ENCODE measurements at places on chromosomes 12 and 14. TPM values are rescaled to one million over a fixed set of nuclear protein-coding genes. Genes with fewer than 3 reads are reported as not detected.

DNA sequence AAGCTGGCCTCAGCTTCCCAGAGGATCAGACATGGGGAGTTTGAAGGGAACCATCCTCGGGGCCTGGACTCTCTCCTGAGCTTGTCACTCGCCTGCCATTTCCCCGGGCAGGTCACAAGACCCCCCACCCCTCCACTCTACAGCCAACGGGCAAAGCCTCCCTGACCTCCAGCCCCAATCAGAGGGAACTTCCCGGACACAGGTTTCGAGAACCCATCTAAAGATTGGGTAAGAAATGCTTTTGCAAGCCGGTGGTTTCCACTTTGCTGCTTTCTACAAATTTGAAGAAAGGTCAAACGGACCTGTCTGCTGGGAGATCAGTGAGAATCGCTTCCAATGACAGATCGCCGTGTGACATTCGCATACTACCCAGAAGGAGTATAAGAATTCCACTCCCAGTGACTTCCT, 89.6 kb downstream of the SCARB1 start:
- H3K36me3 ChIP-seq, result no peaks in the 10 kb centered on the region
- H3K27ac ChIP-seq, result peak overlapping the region; percentile 82
- no peaks in the 10 kb centered on the region for H3K27me3 ChIP-seq

DNA sequence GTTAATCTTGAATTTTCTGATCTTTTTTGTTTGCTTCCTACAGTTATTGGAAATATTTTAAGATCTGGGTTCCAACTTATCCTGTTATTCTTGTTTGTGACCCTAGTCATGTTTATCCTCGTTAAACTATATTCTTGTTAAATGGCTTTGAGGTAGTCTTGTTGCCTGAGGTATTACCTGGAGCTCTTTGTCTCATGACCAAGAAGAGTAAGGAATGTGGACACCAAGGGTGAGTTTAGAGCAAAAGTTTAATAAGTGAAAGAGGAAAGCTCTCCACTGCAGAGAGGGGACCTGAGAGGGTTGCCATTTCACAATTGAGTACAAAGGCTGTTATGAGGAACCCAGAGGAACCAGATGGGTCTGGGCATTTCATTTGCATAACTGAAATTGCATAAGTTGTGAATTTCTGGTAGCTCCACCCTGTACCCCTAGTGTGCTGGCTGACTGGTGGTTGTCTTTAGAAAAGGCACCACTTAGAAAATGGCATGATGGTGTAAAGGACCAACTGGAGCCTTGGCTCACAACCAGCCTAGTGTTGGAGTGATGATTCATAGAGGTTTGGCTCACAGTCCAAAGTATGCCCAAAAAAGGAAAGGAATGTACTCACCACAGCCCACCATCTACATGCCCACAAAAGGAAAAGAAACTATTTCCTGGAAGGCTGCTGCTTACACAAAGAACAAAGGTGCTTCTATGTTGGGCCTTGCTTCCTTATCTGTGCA, 36.7 kb upstream of the RESF1 start:
- peak; percentile 19 for DNase-seq
- no peak overlapping the region for H3K27ac ChIP-seq
- H3K27me3 ChIP-seq, result no peaks in the 10 kb centered on the region
- H3K4me3 ChIP-seq, result no peak overlapping the region
- H3K36me3 ChIP-seq, result no peaks in the 10 kb centered on the region

GRCh38 chr12:108180255-108181094, 51.4 kb downstream of the WSCD2 start:
- H3K36me3 ChIP-seq, result no peaks in the 10 kb centered on the region
- no peaks in the 10 kb centered on the region for H3K4me1 ChIP-seq
- DNase-seq, result no peak
- H3K27me3 ChIP-seq, result no peaks in the 10 kb centered on the region
- no peak overlapping the region for H3K27ac ChIP-seq

- no peaks in the 10 kb centered on the region for H3K36me3 ChIP-seq
- peak overlapping the region; percentile 67 for H3K27ac ChIP-seq
- peaks cover 14% of the 10 kb centered on the region for H3K4me1 ChIP-seq
- no peak overlapping the region for H3K4me3 ChIP-seq
Observed at GRCh38 chr12:11718768-11719253, 69.3 kb downstream of the ETV6 start.

GRCh38 chr14:104795781-104796686, 486 bp upstream of the AKT1 start:
- H3K36me3 ChIP-seq, result peaks cover 5% of the 10 kb centered on the region
- H3K27me3 ChIP-seq, result no peaks in the 10 kb centered on the region
- H3K4me1 ChIP-seq, result peaks cover 9% of the 10 kb centered on the region
- peak overlapping the region; percentile 25 for H3K27ac ChIP-seq
- peak overlapping the region; percentile 37 for H3K4me3 ChIP-seq

DNA sequence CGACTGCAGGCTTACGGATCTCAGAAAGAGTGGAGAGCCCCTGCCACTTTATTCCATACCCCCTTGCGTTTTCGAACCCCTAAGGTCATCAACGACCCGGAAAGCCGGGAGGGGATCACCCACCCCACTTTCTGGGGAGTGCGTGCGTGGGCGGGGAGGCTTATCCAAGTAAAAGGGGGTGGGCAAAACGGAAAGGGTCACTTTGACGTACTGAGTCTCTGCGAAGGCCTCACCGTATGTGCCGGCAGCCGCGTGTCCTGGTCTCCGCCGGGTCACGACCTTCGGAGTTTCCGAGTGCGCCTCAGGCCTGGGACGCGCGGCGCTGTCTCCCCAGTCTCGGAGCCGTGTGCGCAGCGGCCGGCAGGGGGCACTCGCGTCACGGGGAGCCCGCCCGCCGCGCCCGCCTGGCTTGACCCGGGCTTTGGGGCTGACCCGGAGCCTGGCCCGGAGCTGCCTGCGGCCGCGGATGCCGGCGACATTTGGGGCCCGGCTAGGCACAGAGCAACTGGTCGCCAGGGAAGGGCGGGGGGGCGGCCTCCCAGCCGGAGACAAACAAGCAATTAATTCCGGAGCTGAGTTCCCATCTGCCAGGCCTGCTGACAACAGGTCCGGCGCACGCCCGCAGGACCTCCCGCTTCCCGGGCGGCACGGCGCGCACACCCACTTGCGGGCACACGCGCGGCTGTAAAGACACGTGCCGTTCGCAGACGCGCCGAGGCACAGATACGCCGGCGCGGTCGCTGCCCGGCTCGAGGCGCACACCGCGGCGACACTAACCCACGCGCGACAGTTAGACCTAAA, 890 bp upstream of the KIF26A start:
- peak overlapping the region; percentile 38 for H3K4me3 ChIP-seq
- peaks cover 15% of the 10 kb centered on the region for H3K27me3 ChIP-seq
- peak; percentile 6 for DNase-seq
- no peak overlapping the region for H3K27ac ChIP-seq
- no peaks in the 10 kb centered on the region for H3K4me1 ChIP-seq

- peak; percentile 27 for DNase-seq
- H3K4me1 ChIP-seq, result peaks cover 33% of the 10 kb centered on the region
- H3K27ac ChIP-seq, result peak overlapping the region; percentile 46
- peak overlapping the region; percentile 77 for H3K4me3 ChIP-seq
- H3K36me3 ChIP-seq, result peaks cover 25% of the 10 kb centered on the region
- no peaks in the 10 kb centered on the region for H3K27me3 ChIP-seq
Observed at GRCh38 chr12:122981036-122981471, 573 bp downstream of the ARL6IP4 start.

GRCh38 chr12:99136516-99136915, 491.4 kb downstream of the APAF1 start:
- H3K4me1 ChIP-seq, result no peaks in the 10 kb centered on the region
- no peaks in the 10 kb centered on the region for H3K27me3 ChIP-seq
- H3K27ac ChIP-seq, result no peak overlapping the region
- H3K36me3 ChIP-seq, result no peaks in the 10 kb centered on the region
- no peak overlapping the region for H3K4me3 ChIP-seq

DNA sequence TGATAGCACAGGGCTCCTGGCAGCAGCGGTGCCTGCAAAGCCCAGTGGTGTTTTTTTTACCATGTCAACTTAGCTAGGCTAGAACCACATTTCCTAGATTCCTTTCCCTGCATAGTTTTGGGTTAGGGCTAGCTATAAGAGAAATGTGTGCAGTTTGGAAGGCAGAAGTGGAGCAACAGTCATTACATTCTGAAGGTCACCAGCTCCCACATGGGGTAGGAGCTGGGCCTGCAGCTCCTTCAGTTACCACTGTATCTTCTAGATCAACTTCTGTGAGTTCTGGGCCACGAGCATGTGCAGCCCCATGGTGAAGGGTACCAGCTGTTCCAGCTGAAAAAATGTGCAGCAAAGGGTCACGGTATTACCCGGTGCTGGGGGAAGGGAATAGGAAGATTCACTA, 2.3 kb upstream of the SLC25A3 start:
- no peaks in the 10 kb centered on the region for H3K27me3 ChIP-seq
- no peaks in the 10 kb centered on the region for H3K4me1 ChIP-seq
- H3K27ac ChIP-seq, result no peak overlapping the region
- no peaks in the 10 kb centered on the region for H3K36me3 ChIP-seq

- DNase-seq, result peak; percentile 54
- H3K27ac ChIP-seq, result no peak within 1 kb of the TSS
- H3K4me3 ChIP-seq, result no peak within 1 kb of the TSS
- H3K36me3 ChIP-seq, result no peaks in the 10 kb centered on the region
- H3K27me3 ChIP-seq, result peaks cover 5% of the 10 kb centered on the region
Observed at GRCh38 chr14:105065280-105066228, at the start of gene GPR132. Gene GPR132, minus strand, starts transcription at chr14:105065430. Its CDS starts 10,010 bp downstream, at chr14:105055420.

DNA sequence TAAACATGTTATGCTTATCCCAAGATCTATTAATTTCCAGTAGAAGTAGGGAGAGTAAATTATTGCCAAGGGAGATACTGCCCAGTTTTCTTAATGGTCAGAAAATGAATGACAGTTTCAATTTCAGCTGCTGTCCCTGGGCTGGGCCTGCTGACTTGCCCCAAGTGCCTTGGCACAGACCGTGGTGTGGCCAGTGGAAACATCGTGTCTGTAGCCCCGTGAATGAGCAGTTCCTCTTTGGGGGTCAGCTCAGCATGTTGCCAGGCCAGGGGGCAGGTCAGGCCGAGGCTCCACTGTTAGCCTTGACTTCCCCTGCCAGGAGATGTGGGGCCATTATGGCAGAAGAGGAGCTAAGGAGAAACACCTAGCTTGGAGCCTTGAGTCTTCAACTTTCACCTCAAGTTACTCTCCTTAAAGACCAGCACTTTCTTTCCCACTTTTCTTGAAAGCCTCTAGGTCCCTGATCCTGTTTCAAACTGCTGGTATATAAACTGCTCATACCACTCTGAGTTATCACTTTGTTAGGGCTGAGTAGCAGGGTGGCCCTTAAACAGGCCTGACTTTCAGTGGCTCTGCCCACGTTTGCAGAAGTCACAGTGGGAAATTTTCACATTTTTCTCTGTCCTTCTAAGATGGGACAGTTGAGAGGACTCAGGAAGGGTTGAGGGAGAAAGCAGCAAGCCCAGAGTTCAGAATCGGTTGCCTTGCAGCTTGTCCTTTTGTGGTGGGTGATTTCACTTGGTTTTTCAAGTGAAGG, 73.2 kb downstream of the SUSD6 start:
- no peak for DNase-seq
- no peak overlapping the region for H3K4me3 ChIP-seq
- no peaks in the 10 kb centered on the region for H3K27me3 ChIP-seq
- no peaks in the 10 kb centered on the region for H3K4me1 ChIP-seq
- no peaks in the 10 kb centered on the region for H3K36me3 ChIP-seq
- H3K27ac ChIP-seq, result no peak overlapping the region

GRCh38 chr12:24724814-24725213, 224.1 kb downstream of the BCAT1 start:
- no peaks in the 10 kb centered on the region for H3K4me1 ChIP-seq
- H3K36me3 ChIP-seq, result no peaks in the 10 kb centered on the region
- no peak for DNase-seq
- H3K27me3 ChIP-seq, result no peaks in the 10 kb centered on the region
- H3K4me3 ChIP-seq, result no peak overlapping the region
- H3K27ac ChIP-seq, result no peak overlapping the region

DNA sequence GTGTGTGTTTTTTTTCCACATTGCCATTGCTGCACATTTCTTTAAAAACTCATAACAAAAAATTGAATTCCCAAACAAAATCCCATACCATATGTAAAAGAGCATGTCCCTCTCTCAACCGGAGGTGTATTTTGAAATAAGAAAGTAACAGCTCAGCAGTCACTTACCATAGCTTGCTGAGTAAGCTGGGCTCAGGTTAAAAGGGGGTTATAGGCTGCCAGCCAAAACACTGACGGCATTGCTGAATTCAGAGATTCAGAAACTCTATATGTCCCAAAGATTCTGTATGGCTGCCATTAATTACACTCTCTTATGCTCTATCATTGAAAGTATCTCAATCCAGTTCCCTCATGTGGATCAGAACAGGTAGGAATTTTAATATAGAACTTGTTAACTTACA, 276.0 kb downstream of the FOXG1 start:
- H3K27me3 ChIP-seq, result no peaks in the 10 kb centered on the region
- no peak overlapping the region for H3K27ac ChIP-seq
- H3K36me3 ChIP-seq, result no peaks in the 10 kb centered on the region
- H3K4me3 ChIP-seq, result no peak overlapping the region
- no peaks in the 10 kb centered on the region for H3K4me1 ChIP-seq
- DNase-seq, result no peak

DNA sequence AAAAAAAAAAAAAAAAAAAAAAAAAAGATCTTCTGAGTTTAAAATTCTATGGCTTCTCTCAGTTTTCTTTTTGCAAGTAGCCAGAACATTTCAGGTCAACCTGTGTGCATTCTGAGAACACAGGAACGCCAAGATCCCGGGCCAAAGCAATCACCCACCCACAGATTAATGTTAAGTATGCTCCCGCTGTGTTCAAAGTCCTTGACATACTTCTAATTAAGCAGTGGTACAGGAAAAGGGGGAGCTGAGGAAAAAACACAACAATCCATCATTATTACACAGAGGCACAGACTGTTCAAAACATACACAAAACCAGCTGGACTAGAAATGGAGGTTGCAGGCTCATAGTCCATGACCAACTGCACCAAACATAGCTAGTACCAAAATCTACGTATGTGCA, 2.8 kb downstream of the FBXO21 start:
- no peaks in the 10 kb centered on the region for H3K27me3 ChIP-seq
- DNase-seq, result no peak
- no peak overlapping the region for H3K27ac ChIP-seq
- no peak overlapping the region for H3K4me3 ChIP-seq
- H3K36me3 ChIP-seq, result peaks cover 2% of the 10 kb centered on the region

GRCh38 chr12:50517421-50518048, 12.8 kb downstream of the DIP2B start:
- DNase-seq, result peak; percentile 47
- H3K27me3 ChIP-seq, result no peaks in the 10 kb centered on the region
- H3K4me1 ChIP-seq, result peaks cover 2% of the 10 kb centered on the region
- no peaks in the 10 kb centered on the region for H3K36me3 ChIP-seq

- H3K27me3 ChIP-seq, result no peaks in the 10 kb centered on the region
- H3K4me3 ChIP-seq, result no peak overlapping the region
- peaks cover 65% of the 10 kb centered on the region for H3K4me1 ChIP-seq
- peak; percentile 98 for DNase-seq
- H3K36me3 ChIP-seq, result peaks cover 5% of the 10 kb centered on the region
Observed at GRCh38 chr14:68939893-68940613, 39.0 kb downstream of the ACTN1 start.

DNA sequence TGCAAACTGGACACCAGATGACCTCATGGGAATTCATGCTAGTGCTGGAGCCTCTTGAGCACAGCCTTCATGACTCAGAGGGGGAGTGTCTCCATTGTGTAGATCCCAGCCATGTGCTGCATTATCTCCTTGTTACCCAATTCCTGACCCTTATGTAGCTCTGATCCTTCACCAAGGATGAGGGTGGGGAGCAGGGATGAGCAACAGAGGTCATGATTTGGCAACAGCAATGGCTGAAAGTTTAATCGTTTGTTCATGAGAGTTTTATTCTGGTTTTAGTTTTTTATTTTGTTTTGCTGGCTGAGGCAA, 9.5 kb upstream of the BDKRB1 start:
- DNase-seq, result peak; percentile 96
- H3K27me3 ChIP-seq, result no peaks in the 10 kb centered on the region
- H3K27ac ChIP-seq, result peak overlapping the region; percentile 50
- peaks cover 2% of the 10 kb centered on the region for H3K36me3 ChIP-seq
- peaks cover 21% of the 10 kb centered on the region for H3K4me1 ChIP-seq

The USP15 gene
- 64.3 TPM for polyA plus RNA-seq

The AKAP5 gene
- polyA plus RNA-seq, result 0.30 TPM

The ABHD12B gene
- polyA plus RNA-seq, result not detected

The MSRB3 gene
- 105 TPM for polyA plus RNA-seq

The KRT74 gene
- not detected for polyA plus RNA-seq

The RPS6KL1 gene
- polyA plus RNA-seq, result 0.52 TPM

The RBP5 gene
- polyA plus RNA-seq, result not detected
